ENCODE measurements at places on chromosomes 6 and 20.

DNA sequence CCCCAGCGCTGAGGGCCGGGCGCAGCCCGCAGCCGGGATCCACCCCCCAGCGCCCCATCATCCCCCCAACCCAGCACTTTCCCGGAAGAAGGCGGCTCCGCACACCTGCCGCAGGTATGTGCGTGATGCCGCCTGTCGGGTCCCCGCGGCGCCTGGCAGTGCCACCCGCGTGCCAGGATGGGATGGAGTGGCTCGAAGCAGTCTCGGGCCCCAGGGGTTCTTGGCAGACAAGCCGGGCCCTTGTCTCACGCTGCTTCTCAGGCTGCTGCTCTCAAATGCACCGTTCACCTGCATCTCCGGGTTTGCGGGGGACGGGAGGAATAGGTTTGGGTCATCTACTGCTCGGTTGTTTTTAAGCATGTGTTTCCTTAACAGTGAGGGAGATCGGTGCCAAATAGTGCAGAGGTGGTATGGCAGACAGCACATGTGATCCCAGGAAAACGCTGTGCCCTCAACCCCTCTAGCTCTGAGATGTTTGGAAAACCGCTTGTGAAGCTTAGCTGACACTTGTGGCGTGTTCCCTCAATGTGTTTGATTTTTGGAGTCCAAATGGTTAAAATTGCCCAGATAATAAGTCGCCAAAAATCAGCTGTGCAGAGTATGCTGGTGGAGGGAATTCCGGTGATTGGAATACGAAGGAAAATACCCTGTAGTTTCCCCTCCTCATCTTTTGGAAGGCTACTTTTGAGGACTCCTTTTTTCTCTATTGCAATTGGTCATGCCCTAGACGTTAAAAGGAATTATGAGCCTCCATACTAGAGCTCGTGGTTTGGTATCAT lies 926 bp downstream of the MYLIP start:
- DNase-seq: peak; percentile 85

GRCh38 chr6:38579010-38579628 lies 60.6 kb downstream of the BTBD9 start:
- no peak for DNase-seq

- DNase-seq: no peak
Measured at GRCh38 chr6:2796861-2797260, 31.7 kb downstream of the WRNIP1 start.

DNA sequence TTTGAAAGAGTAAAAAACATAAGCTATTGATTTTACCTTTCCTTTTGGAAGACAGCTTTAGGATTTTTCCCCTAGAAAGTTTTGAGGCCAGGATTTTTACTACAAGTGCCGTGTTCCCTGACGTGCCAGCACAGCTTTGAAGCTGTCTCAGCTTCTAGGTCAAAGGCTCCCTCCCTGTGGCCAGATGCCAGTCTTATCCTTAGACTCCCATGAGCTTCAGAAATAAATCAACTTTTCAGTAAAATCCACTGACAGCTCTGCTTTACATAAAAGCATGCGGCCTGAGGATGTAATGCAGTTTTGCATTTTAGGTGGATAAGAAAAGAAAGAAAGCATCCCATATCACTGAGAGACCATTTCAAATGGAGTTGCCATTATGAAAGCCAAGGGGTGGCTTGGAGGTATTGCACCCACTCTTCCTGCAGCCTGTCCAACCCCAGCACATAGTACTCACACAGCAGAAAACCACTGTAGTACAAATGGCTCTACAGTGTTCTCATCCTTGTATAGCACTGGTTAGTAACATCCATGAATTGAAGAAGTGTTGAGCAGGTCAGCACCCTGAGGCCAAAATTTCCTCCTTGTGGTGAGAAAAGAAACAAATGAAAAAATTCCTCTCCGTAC lies 15.2 kb upstream of the ATXN1 start:
- DNase-seq: peak; percentile 62

GRCh38 chr20:24662322-24662721 lies 192.9 kb downstream of the SYNDIG1 start:
- DNase-seq: peak; percentile 54

DNA sequence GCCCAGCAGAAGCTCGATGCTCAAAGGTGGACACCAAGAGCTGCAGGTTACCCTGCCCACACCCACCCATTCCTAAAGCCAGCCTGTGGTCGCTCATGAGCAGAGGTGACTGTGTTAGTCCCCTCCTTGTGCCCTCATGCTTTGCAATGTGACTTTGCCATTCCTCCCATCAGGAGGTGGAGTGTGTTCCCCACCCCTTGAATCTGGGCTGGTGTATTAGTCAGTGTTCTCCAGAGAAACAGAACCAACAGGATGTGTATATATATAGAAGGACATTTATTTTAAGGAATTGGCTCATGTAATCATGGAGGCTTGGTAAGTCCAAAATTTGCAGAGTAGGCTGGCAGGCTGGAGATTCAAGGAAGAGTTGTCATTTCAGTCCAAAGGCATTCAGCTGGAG lies 54.4 kb upstream of the RNF24 start:
- no peak for DNase-seq

GRCh38 chr6:34082348-34082747 lies 63.5 kb downstream of the GRM4 start:
- DNase-seq: no peak

- no peak for DNase-seq
Measured at GRCh38 chr6:158654960-158655489, 5.2 kb downstream of the SYTL3 start.

DNA sequence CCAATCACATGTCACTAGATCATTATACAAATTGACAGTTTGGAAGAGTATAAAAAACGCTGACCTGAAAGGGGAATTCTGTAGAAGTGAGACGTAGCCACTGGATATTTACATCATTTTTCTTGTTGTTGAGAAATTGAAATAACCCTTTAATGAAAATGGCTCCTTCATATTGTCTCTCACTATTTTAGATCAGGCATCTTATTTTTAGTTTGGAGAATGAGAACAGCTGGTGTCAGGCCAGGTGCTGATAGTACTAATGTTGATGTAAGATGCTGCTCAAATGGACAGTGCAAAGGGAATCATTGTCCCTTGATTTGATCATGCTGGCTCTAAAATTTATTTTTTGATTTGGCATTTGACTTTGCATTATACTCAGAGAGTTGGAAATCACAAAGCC lies 17.4 kb downstream of the NKAIN2 start:
- no peak for DNase-seq

DNA sequence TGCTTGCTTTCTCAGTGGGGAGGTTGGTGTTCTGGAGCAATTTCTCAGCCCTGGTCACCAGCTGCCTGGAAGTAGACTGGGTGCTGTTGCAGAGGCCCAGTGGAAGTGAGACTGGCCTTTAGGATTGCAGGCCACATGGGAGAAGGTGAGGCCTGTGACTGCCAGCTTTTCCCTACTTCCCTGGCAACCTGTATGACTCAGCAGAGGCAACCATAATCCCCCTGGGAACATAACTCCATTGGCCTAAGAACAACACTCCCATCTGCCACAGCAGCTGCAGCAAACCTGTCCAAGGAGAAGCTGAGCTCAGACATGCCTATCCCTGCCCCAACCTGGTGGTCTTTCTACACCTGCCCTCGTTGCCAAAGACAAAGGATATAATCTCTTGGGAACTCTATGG lies 473.5 kb upstream of the SPTLC3 start:
- peak; percentile 87 for DNase-seq

DNA sequence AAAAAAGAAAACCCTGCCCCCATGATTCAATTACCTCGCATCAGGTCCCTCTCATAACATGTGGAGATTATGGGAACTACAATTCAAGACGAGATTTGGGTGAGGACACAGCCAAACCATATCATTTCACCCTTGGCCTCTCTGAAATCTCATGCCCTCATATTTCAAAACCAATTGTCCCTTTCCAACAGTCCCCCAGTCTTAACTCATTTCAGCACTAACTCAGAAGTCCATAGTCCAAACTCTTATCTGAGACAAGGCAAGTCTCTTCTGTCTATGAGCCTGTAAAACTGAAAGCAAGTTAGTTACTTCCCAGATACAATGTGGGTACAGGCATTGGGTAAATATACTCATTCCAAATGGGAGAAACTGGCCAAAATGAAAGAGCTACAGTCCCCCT lies 536.1 kb downstream of the MEI4 start:
- no peak for DNase-seq
